ENCODE measurements at places on chromosomes 13 and 19. TPM values are rescaled to one million over a fixed set of nuclear protein-coding genes. Genes with fewer than 3 reads are reported as not detected.

DNA sequence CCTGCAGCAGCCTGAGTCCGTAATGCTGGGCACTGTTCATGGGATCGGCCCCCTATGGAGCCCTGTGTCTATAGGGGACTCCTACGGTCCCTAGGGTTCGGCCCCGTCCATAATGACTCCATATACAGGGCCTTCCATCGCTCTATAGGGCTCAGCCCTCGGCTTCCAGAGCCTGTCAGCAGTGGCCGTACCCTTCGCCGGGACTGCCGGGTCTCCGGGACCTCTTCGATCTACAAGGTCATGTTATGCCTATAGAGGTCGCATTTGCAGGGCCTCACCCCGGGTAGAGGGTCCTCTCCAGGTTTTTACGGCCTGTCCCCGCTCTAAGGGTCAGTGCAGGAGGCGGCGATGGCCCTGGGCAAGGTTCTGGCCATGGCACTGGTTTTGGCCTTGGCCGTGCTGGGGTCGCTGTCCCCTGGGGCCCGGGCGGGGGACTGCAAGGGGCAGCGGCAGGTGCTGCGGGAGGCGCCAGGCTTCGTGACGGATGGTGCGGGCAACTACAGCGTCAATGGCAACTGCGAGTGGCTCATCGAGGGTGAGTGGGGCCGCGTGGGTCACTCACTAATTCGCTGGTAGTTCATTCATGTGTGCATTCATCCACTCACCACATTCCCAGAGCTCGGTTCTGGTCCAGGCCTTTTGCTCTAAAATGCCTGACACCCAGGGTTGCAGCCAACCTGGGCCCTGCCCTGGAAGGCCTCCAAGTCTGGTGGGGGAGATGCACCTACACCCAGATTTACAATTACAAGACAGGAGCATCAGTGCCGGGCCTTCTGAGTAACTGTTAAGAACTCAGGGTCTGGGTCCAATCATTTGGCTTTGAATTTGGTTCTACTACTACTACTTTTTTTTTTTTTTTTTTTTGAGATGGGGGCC lies 699 bp downstream of the MEGF8 start:
- no peak for DNase-seq

GRCh38 chr19:14563989-14564651 lies 7.7 kb downstream of the NDUFB7 start:
- no peak for DNase-seq

- DNase-seq, result no peak
Measured at GRCh38 chr13:101098873-101099272, 317.4 kb downstream of the NALCN start.

NDUFS7 gene
- polyA plus RNA-seq, result 60.8 TPM

DNA sequence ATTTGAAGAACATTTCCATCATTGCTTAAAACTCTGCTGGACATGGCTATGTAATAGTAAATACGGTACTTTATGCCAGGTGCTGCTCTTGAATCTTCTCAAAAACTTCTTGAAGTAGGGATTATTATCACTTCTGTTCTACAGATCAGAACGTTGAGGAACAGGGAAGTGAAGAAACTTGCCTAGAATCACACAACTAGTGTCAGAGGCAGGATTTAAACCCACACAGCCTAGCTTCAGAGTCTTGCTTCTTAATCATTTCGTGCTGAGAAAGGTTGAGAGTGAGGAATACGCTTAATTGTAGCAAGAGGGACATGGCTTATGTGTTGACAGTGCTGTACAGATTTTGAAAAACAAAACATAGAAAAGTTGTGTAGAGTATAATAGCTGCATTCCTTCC lies 13.5 kb downstream of the TM9SF2 start:
- DNase-seq, result no peak

Measured in muscle of back (tissue), 13 donors.